ENCODE measurements at places on chromosomes 16 and 17.

DNA sequence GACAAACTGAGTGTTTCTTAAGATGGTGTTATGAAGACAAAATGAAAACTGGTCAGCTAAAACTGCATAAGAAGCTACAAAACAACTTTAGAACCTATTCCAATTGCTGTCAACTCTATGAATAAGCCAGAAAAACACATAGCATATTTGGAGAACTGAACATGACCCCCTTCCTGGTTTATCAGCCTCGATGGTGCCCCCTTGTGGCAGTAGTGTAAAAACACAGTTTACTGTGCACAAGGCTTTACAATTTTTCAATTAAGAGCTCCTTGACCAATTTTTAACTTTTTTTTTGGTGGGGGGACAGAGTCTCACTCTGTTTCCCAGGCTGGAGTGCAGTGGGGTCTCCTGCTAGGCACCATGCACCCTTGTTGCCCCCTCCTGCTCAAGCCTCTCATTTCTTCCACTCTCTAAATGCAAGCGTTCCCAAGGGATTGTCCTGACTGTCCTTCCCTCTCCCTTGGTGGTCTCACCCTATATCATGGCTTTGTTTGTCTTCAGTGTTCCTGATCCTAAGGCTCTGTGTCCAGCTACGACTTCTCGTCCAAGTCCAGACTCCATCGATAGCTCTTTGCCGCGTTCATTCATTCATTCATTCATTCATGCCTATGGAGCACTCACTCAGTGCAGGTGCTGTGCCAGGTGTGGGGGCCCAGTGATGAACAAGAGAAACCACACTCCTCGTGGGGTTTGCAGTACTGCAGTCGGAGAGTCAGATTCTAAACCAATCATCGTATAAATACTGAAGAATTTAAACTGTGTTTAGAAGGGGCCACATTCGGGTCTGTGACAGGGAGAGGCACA lies 7.5 kb downstream of the EIF1 start:
- DNase-seq: peak; percentile 78

GRCh38 chr16:31107465-31107867 lies 720 bp upstream of the BCKDK start:
- DNase-seq: no peak

GRCh38 chr17:38341035-38341721 lies 2.6 kb downstream of the GPR179 start:
- DNase-seq: no peak

DNA sequence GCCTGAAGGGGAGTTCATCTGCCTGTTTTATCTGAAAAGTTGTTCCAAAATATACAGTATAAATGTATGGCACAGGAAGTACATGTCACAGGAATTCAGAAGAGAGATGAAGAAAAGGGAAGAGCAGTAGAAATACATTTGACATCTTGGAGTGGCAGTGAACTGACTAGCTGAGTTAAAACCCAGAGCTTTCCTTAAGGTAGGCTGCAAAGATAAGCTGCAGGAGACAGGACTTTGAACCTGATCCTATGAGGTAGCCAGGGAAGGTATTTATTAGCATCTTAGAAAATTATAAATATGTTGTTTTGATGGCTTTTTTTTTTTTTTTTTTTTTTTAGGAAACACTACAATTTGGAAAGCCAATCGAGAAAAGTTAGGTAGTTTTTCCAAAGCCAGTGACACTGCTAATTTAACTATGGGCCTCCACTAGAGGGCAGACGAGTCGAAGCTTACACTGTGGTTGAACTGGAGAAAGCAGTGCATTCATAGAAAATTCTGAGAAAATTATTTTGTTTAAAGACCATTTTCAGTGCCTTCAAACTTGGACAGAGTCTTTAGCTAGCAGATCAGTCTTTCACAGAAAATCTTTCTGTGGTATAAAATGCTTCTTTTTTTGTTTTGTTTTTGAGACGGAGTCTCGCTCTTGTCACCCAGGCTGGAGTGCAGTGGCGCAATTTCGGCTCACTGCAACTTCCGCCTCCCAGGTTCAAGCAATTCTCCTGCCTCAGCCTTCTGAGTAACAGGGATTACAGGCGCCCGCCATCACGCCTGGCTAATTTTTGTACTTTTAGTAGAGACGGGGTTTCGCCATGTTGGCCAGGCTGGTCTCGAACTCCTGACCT lies 122.3 kb downstream of the SSH2 start:
- peak; percentile 82 for DNase-seq

DNA sequence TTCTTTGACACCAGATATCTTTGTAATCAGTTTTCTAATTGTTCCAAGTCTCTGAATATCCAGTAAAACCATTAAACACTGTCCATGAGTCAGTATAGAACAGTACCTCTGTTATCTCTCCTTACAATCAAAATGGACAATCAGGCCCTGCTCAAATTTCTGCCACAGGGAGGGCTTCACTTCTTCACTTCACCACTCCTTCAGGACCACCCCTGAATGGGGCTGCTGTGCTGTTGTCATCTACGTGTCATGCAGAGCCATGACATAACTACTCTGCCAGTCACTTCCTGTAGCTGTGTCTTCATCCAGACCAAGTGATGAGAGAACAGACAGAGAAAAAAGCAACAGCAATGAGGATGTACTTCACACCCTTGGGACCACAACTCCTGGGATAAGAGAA lies 116.9 kb downstream of the TANC2 start:
- peak; percentile 7 for DNase-seq

DNA sequence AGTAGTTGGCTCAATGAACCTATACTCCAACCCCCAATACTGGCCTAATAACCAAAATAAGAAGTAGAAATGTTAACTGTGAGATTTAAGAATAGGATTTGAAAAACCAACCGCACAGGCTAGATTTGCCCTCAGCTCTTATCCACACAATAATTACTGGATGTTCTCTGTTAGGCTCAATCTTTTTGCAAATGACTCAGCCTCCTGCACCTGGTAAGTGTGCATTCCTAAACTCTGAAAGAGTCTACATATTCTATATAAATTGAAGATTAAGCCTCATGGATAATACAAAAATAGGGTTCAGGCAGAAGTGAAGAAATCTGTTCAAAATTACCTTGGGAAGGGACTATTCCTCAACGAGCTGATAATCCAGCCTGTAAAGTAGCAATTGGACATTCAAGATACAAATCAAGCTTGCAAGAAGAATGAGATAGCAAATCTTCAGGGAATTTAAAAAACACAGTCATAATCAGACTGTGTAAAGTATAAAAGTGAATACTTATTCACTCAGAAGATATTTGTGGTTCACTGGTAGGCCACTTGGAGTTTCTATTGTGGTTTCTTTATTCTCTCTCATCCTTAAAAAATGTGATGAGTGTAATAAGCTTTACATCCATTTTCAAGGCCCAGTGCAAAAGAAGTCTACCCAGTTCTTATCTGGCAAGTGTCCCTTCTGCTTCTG lies 931.9 kb upstream of the SOX9 start:
- no peak for DNase-seq

GRCh38 chr16:72072514-72073342 lies 9.7 kb downstream of the HPR start:
- DNase-seq: no peak

- DNase-seq: no peak
Measured at GRCh38 chr17:61408151-61409041, 8.8 kb downstream of the TBX2 start.

- DNase-seq: no peak
Measured at GRCh38 chr17:17670701-17671305, 10.5 kb upstream of the RAI1 start.

GRCh38 chr17:16040710-16041251 lies 41.2 kb downstream of the TTC19 start:
- no peak for DNase-seq

DNA sequence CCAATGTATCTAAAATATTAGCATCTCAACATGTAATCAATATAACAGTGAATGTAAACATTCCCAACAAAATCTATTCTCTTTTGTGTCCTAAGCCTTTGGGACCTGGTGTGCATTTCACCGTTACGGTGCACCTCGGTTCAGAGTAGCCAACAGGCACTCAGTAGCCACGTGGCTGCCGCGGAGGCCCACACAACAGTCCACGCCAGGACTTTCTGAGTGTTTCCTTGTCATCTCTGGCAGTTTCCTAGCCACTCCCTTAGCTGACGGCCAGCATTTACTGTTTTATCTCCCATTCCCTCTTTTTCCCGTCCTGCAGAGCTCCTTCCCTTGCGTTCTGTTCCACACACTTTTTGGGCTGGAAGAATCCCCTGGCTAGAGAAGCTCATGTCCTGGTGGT lies 36.3 kb downstream of the VAC14 start:
- DNase-seq: no peak

DNA sequence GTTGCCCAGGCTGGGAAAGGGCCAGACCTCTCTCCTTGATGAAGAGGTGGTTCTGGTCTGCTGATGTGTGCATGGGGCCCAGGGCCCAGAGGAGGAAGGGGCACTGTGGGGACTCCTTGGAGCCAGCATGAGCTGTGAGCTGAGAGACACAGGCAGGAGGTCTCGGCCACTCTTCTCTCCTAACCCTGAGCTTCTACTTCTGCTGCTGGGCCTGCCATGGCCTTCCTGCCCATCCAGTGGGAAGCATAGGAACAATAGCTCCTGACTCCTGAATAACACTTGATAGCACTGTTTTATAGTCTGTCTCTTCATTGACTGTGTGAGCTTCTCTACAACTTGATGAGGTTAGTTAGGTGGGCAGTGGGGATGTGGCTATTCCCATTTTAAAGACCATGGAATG lies 181.1 kb downstream of the UTP18 start:
- DNase-seq: no peak
